ENCODE measurements at places on chromosomes 3 and 15. TPM values are rescaled to one million over a fixed set of nuclear protein-coding genes. Genes with fewer than 3 reads are reported as not detected.

The CLDN16 gene
- total RNA-seq = not detected

DNA sequence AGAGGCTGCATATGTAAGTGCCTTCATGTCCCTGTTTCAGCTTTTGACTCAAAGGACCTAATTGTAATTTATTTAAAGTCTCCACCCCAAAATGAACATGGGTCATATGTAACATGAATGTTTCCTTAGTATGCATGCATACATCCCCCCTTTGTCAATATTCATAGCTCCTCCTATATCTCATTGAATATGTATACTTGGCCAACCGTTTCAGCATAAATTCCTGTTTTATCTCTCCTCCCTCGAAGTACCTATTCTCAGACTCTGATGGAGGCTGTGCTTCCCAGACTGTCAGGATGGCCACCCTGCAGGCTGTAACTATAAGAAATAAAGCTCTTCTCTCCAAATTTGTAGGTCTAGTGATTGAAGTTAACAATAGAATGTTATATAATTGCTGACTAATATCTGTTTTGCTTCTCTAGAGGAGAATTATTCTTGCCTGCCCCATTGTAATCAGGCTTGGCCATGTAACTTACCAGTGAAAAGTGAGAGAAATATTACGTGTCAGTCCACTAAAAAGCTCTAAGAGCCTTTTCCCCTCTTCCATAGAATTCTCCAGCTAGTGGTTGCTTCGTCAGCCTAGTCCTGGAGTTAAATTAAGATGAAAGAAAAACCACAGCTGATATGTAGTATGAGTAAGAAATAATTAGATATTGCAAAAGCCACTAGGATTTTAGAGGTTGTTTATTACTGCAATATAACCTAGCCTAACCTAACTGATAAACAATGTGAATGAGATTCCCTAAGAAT lies 245.1 kb downstream of the ZNF385D start:
- DNase-seq = no peak

GRCh38 chr3:184045995-184046394 lies 6.9 kb upstream of the HTR3C start:
- DNase-seq = no peak

The GOLGB1 gene
- total RNA-seq = 95.4 TPM

DNA sequence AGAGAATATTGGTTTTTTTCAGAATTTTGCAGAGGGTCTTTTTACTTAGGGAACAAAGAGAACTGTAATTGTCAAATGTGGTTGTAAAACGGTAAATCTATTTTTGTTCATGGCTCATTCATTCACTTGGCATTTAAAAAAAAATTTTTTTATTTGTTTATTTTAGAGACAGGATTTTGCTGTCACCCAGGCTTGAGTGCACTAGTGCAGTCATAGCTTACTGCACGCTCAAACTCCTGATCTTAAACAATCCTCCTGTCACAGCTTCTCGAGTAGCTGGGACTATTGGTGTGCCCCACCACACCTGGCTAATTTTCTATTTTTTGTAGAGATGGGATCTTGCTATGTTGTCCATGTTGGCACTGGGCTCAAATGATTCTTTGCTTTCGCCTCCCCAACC lies 301.8 kb downstream of the LPP start:
- DNase-seq = no peak

The CLRN1 gene
- not detected for total RNA-seq

The GPR149 gene
- not detected for total RNA-seq

DNA sequence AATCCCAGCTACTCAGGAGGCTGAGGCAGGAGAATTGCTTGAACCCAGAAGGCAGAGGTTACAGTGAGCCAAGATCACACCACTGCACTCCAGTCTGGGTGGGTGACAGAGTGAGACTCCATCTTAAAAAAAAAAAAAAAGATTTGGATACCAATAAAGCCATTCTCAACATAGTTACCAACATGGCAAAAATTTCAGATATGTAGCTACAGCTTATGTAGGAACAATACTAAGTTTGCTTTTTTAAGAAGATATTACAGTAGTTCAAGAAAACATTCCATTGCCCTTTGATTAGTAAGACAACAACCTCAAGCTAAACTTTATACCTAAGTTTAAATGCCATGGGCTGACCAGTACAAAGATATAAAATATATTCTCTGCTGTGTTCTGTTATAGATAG lies 34.4 kb downstream of the ZNF106 start:
- no peak for DNase-seq
